ENCODE measurements at places on chromosomes 4 and X.

DNA sequence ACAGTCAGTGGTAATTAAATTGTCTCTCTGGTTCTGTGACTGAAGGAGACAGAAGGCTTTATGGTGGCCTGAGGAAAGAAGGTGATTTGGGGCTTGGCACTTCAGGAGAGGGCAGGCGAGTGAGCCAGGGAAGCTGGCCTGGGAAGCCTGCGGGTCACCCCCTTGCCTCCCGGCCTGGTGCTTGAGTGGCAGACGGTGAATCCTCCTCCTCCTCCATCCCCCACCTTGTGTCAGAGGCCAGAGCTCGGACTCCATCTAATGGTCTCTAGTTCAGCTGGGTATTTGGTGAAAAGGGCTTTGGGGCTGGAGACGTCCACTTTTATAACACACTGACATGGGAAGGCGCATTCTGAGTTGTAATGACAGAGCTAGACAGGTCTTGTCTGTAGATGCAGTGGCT, 8.7 kb downstream of the TMEM187 start:
- no peak for DNase-seq

DNA sequence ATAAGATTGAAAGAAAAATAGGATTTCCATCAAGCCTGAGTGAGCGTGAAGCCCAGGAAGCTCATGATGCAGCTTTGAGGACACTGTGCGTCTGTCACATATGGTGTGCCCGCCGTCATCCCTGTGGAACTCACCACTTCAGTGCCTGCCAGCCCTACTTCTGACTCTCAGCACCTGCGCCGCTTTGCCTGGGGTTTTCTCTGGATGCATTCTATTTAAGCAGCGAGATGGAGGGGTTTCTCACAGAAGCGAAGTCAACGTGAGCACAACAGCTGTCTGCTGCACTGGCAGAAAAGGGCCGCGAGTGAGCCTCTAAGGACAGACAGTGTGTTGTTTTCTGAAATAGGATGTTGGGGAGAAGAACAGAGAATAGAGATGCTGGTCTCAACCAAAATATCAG, 6.2 kb upstream of the TMEM128 start:
- no peak for DNase-seq

- DNase-seq: no peak
Observed at GRCh38 chr4:5114950-5115349, 63.7 kb downstream of the STK32B start.

DNA sequence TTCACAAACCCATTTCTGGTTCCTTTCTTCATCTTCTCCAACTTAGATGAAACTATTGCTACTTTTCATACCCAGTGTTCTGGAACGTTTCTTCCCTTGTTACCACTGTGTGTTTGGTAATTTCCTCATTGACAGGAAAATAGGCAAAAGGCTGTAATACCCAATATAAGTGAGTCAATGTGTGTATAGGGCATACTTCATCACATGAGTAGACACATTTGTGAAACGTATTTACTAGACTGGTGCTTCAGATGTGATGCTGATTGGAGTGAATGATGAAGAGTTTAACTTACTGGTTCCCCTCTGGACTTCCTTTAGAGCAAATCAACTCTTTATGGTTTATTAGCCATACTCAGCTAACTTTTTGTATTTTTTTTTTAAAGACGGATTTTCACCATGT, 195.1 kb upstream of the ATP6AP2 start:
- DNase-seq: no peak

DNA sequence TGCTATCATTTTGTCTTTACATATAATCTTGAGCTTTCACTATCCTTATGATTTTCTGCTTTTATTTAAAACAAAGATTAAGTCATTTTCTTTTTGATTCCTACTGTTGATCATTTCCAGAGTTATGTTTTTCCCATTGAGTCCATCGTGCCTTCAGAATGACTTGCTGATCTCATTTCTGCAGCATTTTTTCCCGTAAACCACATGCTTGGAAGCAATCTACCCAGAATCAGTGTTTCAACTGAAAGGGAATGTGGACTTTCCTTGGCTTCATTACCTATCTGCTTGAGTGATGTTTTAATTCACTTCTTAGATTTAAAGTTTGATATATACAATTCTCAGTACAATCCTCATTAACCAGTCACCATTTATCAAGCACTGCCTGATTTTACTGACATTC, 192.4 kb upstream of the FSTL5 start:
- DNase-seq: no peak

- DNase-seq: no peak
Observed at GRCh38 chr4:143882892-143883291, 22.5 kb downstream of the GYPE start.

GRCh38 chr4:48718818-48719465, 61.1 kb downstream of the FRYL start:
- no peak for DNase-seq

DNA sequence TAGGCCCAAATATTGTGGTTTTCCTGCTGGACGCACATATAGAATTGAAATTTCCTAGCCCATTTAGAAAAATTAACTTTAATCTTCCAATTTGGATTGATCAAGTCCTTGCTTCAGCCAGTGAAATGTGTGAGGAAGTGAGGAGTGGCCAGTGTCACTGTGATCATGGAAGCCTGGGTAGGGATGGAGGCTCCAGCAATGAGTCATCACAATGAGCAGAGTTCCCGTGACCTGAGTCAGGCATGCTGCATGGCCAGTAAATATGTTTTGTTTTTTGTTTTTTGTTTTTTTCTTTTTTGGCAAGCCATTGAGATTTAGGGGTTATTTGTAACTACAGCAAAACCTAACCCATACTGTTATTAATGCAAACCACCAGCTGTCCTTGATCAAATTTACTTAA, 52.1 kb downstream of the IDS start:
- DNase-seq: no peak

GRCh38 chr4:181962321-181962720, 280.9 kb upstream of the TENM3 start:
- no peak for DNase-seq

Measured in stimulated activated CD8-positive, alpha-beta memory T cell treated with anti-CD3 and anti-CD28 coated beads, Interleukin-15, amount 100 ng/mL, for 4 hours (primary cell).